CD8-positive, alpha-beta T cell (primary cell): ENCODE measurements at places on chromosomes 3 and 15. TPM values are rescaled to one million over a fixed set of nuclear protein-coding genes. Genes with fewer than 3 reads are reported as not detected.

Gene GJD2
- total RNA-seq, result not detected

Gene ACP3
- not detected for total RNA-seq

Gene CHRNA5
- total RNA-seq, result not detected

Gene MYO5C
- total RNA-seq, result 0.31 TPM

Gene LSMEM2
- total RNA-seq, result not detected

Gene ST6GAL1
- total RNA-seq, result 23.1 TPM

Gene ZPLD1
- total RNA-seq, result not detected

Gene XCR1
- total RNA-seq, result not detected

Gene GOLGA8O
- total RNA-seq, result 1.8 TPM

Gene SH3GL3
- total RNA-seq, result not detected

Gene INAFM2
- 8.1 TPM for total RNA-seq

Gene BTD
- 9.1 TPM for total RNA-seq

Gene SPTBN5
- total RNA-seq, result 1.2 TPM

Gene CKMT1B
- total RNA-seq, result not detected

Gene ZKSCAN7
- total RNA-seq, result 0.68 TPM

Gene APBA2
- 106 TPM for total RNA-seq

Gene CDCP1
- not detected for total RNA-seq

Gene GRAMD2A
- total RNA-seq, result not detected

Gene DAZL
- total RNA-seq, result not detected

Gene C2CD4A
- total RNA-seq, result 0.08 TPM

Gene APOD
- total RNA-seq, result not detected

Gene TP63
- not detected for total RNA-seq

Gene VWA5B2
- total RNA-seq, result 0.28 TPM

Gene CDHR4
- not detected for total RNA-seq

Gene GREM1
- not detected for total RNA-seq

Gene RTP3
- not detected for total RNA-seq

Gene COL6A5
- total RNA-seq, result not detected

Gene SLC33A1
- 12.9 TPM for total RNA-seq

Gene CTXN2
- total RNA-seq, result not detected

Gene CLDN18
- total RNA-seq, result not detected

Gene CPB1
- not detected for total RNA-seq

Gene OCA2
- not detected for total RNA-seq

Gene GABRG3
- total RNA-seq, result not detected

Gene ANKRD34C
- not detected for total RNA-seq

Gene SLC25A38
- 64.0 TPM for total RNA-seq

Gene CA12
- total RNA-seq, result not detected

Gene ALDH1A3
- total RNA-seq, result not detected

Gene NUP210
- total RNA-seq, result 80.6 TPM

Gene BRK1
- 31.5 TPM for total RNA-seq

Gene PPM1L
- total RNA-seq, result 2.9 TPM

Gene ITIH1
- not detected for total RNA-seq

Gene STRA6
- not detected for total RNA-seq

Gene SCN11A
- 0.08 TPM for total RNA-seq

Gene ARGFX
- total RNA-seq, result not detected

Gene GUCA1C
- total RNA-seq, result not detected

Gene FOXB1
- total RNA-seq, result not detected

Gene IL17RD
- not detected for total RNA-seq

Gene CHL1
- total RNA-seq, result not detected
